ENCODE measurements at places on chromosomes 6 and 20.

DNA sequence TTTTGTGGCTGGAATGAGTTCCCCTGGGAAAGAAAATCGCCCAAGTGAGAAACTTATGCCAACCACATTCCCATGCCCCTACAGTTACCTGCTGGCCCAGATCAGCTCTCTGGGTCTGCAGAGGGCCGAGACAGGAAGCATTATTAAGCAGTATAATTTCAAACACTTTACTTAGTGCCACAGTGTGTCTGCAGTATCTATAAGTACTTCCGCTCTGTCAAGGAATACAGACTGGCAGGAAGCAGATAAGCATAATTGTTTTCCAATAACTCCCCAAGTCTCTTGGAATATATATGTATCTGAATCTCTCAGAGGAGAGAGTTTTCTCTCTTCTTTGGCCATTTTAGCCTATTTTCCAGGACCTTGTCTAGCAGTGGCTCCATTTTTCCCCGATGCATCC lies 24.9 kb downstream of the SAYSD1 start:
- DNase-seq: no peak
- no peak overlapping the region for H3K27ac ChIP-seq
- H3K4me3 ChIP-seq: no peak overlapping the region
- no peaks in the 10 kb centered on the region for H3K36me3 ChIP-seq

GRCh38 chr6:126722411-126722810 lies 382.5 kb downstream of the CENPW start:
- H3K27ac ChIP-seq: no peak overlapping the region
- DNase-seq: no peak
- no peaks in the 10 kb centered on the region for H3K27me3 ChIP-seq
- no peak overlapping the region for H3K4me3 ChIP-seq
- H3K4me1 ChIP-seq: no peaks in the 10 kb centered on the region

DNA sequence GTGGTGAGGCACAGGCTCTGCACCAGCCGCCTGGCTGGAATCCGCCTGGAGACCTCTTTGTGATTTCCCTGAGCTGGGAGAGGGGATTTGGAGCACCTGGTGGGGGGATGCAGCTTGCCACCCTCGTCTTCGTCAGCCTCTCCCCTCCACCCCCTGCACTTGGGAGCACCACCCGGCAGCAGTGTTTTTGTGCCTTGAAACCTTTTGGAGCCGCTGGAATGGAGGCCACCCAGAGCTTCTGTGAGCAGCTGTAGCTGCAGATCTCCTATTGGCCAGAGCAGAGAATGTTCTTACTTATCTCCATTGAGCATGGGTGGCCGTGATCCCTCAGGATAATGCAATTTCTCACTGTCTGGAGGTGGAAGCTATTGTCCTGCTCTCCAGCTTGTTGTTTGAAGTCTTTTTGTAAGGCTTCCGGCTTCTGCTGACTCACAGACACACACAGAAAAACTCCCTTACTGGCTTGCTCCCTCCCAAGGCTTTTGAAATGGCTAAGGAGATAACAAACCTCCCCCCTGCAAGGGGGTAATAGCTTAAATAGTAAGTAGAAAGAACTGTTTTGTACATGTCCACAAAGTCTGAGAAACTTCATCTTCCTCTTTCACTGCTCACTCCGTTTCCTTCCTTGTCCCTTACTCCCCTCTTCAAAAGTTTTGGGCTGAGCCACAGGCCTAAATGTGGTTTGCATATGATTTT lies 271.2 kb downstream of the PRL start:
- H3K27me3 ChIP-seq: no peaks in the 10 kb centered on the region
- peak overlapping the region; percentile 5 for H3K27ac ChIP-seq
- no peak for DNase-seq
- H3K4me1 ChIP-seq: peaks cover 24% of the 10 kb centered on the region
- H3K4me3 ChIP-seq: peak overlapping the region; percentile 48

DNA sequence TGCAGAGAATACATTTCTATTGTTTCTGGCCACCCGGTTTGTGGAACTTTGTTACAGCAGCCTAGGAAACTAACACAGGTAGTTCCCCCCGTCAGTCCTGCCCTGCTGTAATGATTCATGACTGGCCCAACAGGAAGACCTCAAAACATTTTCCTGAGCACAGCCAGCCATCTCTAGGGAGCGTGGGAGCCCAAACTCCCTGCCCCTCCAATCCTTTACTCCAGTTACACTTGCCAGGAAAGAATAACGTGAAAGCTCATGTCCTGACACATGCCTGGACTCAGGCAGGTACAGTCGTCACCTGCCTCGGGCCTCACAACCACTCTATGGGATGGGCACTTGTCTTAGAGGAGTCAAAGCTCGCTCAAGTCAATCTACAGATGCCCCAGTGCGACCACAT lies 8.4 kb downstream of the TXNDC5 start:
- H3K27ac ChIP-seq: peak overlapping the region; percentile 20
- DNase-seq: no peak
- H3K36me3 ChIP-seq: peaks cover 77% of the 10 kb centered on the region
- H3K4me3 ChIP-seq: no peak overlapping the region
- no peaks in the 10 kb centered on the region for H3K27me3 ChIP-seq

Measured in activated B cell treated with CpG ODN at 0.5 μM for 24 hours (primary cell).